H1 (cell line): ENCODE measurements at places on chromosomes 7 and 10. TPM values are rescaled to one million over a fixed set of nuclear protein-coding genes. Genes with fewer than 3 reads are reported as not detected.

GRCh38 chr10:109517748-109518147, 405.6 kb downstream of the XPNPEP1 start:
- no peak for DNase-seq

DNA sequence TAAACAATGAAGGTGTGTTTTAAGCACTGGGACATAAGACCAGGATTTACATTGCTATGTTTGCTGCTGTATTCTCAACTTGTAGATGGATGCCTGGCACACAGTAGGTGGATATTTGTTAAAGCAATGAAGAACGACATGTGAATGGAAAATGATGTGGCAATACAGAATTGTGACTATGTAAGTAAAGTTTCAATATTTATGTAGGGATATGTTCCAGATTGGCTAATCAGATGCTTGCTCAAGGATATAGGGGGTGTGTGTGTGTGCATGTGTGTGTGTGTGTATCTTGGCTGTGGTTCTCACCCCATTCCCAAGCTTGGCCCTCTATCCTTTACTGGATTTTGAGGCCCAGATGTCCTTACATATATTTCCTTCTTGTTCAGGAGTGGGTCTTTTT, 42.7 kb upstream of the LAMB1 start:
- DNase-seq, result no peak

DNA sequence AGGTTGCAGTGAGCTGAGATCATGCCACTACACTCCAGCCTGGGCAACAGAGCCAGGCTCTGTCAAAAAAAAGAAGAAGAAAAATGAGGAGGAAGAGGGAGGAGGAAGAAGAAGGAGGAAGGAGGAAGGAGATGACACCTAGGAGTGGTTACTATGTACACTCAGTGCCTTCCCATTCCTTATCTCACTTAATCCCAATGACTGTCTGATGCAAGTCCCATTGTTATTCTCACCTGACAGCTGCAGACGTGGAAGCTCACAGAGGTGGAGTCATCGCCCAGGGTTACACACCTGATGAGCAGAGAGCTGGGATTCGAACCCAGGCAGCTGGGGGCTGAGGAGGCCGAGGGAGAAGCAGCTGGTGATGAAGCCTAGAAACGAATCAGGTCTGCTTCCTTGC, 258.8 kb downstream of the SNX10 start:
- DNase-seq, result no peak

- DNase-seq, result no peak
Measured at GRCh38 chr7:107180378-107180777, 11.6 kb downstream of the HBP1 start.

GRCh38 chr7:132091706-132092105, 484.6 kb downstream of the PLXNA4 start:
- no peak for DNase-seq

DNA sequence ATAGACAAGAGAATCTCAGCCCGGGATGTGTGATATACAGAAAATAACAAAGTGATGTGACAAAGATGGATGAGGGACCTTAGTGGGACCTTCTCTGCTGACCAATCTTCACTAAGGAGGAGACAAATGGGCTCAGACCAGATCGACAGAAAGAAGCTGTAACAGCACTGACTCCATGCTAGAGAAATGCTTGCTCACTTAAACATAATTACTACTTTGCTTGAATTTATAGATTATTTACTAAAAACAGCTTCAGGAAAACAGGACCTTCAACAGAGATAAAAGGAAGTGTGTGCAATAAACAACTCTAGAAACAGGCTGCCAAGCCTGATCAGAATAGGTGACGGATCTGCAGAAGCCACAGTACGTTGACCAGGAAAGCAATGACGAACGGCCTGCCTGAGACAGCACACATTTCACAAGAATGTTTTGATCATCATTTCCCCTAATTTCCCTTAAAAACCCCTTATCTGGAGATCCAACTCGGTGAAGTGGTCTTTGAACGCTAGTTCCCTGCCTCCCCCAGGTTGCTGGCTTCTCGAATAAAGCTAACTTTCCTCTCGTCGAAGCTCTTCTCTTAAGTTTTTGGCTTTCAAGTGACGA, 98.4 kb upstream of the STEAP1B start:
- no peak for DNase-seq

CACNB2 gene
- polyA plus RNA-seq, result 1.9 and 2.4 TPM in 2 replicates

UTF1 gene
- polyA plus RNA-seq, result 0.47 and 0.97 TPM in 2 replicates

DNA sequence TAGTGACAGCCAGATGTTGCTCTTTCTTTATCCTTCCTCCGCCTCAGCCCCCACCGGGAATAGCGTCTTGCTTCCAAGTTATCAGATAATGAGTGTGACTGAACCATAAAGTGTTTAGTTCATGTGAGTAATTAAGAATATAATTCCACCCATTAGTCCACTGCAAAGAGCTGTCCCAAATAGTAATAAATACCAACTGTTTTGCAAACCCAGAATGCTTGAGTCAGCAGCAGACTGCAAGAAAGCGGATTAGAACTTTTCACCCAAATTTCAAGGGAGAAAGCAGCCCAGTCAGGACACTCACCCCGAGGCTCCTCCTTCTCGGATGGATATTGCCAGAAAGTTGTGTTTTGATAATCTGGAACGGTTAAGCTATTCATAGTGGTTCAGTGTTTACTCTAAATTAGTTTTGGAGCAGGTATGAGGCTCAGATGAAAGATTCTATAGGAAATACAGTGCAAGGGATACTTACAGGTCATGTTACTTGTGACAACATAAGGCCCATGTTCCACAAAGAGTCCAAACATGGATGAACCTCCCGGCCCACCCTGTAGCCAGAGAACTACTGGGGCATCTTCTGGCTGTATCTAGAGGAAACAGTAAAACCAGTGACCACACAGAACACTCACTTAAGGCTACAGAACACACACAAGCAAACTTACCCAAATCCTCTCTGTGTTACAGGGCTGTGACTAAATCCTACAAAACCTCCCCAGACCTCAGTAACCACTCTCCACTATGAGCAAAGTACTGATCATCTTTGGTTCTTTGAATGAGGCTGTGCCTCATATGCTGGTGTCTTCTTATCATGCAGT, 50.5 kb downstream of the CPVL start:
- DNase-seq, result no peak

DNA sequence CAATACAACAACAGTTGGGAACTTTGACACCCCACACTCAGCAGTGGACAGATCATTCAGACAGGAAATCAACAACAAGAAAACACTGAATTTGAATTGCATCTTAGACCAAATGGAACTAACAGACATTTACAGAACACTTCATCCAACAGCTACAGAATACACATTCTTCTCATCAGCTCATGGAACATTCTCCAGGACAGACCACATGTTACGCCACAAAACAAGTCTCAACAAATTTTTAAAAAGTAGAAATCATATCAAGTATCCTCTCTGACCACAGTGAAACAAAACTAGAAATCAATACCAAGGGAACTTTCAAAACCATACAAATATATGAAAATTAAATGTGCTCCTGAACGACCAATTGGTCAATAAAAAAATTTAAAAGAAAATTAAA, 212.3 kb downstream of the DNAJC1 start:
- no peak for DNase-seq

GRCh38 chr7:20217193-20217948, at the start of gene MACC1:
TSS of gene MACC1 (minus strand) at chr7:20217384. CDS start at chr7:20161862, 55,522 bp downstream.
- DNase-seq, result peak; percentile 64

FAM25G gene
- polyA plus RNA-seq, result not detected in 2 replicates

DNA sequence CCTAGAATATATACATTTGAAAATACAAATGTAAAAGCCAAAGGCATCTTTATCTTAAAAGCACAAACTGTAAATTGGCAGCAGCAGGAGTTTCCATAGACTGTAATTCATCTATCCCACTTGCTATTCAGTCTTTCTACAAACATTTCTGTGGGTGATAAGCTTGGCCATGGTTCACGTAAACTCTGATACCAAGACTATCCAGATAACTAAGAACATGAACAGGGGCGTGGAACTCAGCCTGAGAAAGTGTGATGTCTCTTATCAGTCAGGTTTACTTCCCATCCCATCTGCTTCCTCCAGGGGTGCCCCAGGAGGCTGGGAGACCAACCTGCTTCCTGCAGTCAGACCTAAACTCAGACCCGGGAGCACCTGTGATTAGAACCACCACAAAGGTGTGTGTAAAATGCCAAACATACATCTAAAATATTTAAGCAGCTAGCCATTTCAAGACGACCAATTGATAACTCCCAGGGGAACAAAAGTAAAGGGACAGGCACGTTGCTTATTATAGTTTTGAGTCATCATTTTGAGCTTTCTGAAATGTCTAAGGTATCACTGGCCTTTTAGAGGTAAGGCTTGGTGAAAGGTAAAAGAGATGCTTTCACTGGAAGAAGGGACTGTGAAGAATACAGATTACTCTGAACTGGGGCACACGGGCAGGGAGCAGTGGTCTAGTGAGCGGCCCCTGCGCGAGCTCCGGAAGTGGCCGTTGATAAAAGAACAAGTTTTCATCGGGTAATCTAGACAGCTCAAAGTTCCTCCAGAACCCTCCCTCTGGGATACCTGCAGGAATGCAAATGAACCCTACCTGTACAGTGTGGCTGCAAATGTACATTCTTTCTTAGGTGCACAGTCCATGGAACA, 51.5 kb downstream of the RSU1 start:
- no peak for DNase-seq

DHTKD1 gene
- 74.6 and 74.9 TPM in 2 replicates for polyA plus RNA-seq

MYL10 gene
- polyA plus RNA-seq, result 0.18 and 0.20 TPM in 2 replicates

COMMD3 gene
- polyA plus RNA-seq, result 0.94 and 2.7 TPM in 2 replicates

DNA sequence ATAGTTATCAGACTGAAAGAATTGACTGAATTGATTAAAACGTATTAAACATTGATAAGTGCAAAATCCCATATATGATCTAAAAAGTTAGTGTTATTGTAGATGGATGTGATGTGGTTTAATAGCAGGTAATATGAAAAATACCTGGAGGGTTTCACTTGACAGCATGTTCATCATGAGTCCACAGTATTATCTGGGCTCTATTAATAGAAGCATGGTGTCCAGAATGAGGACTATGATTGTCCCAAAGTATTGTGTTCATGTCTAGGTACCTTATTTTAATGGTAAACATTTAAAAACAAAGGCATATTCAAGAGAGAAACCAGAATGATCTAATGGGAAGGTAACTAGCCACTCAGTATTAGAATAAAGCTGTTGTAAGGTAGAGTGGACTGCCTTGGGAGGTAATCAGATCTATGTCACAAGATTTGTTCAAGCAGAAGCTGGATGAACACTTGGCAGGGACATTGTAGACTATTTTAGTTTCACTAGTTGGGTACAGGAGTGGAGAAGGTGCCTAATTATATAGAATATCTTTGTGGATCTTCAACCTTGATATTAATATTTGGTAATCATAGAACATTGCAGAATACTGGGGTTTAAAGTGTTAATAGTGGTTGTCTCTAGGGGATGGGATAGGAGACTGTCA, 43.5 kb downstream of the MCU start:
- no peak for DNase-seq

AIFM2 gene
- 3.5 and 4.0 TPM in 2 replicates for polyA plus RNA-seq

- DNase-seq, result no peak
Measured at GRCh38 chr7:11208883-11209465, 235.3 kb downstream of the PHF14 start.

GRCh38 chr10:1255118-1255517, 198.9 kb downstream of the WDR37 start:
- no peak for DNase-seq

C10orf53 gene
- not detected in 2 replicates for polyA plus RNA-seq

DNA sequence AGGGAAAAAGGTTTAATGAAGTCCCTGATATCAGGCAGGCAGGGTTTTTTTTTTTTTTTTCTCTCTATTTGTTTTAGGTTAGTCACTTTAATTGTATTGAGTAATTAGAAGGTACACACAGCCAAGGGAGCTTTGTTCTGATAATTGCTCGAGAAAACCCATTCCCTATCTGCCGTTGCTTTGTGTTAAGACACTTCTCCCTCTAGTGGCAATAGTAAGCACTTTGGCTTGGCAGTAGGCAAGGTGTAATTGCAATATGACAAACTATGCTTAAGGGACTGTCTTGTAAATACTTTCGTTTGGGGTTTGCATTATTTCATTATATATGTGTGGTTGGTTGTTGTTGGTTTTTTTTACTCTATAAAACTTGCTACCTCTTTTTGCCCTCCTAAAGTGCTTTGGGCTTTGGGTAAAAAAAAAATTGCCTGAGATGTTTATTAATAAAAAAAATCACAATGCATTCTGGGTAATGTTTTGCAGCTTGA, 113.4 kb downstream of the BTRC start:
- DNase-seq, result no peak

DNA sequence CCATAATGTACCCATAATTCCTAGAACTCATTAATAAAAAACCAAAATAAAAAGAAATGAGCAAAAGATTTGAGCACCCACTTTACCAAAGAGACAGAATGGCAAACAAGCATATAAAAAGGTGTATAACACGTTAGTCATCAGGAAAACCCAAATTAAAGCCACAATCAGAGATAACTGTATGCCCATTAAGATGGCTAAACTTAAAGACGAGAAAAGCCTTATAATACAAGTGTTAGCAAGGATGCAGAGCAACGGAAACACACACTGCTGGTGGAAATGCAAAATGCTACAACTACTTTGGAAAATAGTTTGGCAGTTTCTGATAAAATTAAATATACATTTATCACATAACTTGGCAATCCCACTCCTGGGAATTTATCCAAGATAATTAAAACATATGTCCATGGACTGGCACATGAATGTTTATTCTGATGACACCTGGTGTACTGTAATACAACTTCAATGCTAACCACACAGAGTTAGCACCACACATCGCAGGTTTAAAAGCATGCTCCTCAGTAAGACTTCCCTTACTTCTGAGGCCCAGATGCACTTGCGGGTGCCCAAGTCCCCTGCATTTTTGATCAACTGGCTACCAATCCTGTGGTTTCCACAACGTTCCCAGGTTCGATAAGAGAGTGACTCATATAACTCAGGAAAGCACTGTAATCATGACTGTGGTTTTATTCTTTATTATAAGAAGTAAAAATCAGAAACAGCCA, 158.6 kb downstream of the SNX13 start:
- no peak for DNase-seq

GRCh38 chr7:76377186-76377918, 18.6 kb upstream of the YWHAG start:
- DNase-seq, result no peak

CTNNA3 gene
- 1.3 TPM in 2 replicates for polyA plus RNA-seq

DNA sequence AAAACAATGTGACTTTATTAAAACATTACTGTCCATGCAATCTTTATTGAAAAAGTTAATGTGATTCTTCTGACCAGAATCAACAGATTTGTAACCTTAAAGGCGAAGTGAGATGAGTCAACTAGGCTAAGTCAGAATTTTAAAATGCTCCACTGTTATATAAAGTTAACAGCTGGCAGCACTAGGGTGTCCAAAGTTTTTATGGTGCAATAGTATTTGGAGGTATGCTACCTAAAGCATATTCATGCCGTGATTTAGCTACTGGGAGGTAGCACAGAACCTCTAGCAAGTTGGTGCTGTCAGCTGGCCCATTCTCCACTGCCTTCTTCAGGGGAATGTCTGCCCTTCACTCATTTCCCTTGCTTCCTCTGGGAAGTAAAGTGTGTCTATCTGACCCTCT, 126.7 kb downstream of the RAPGEF5 start:
- no peak for DNase-seq

ZNF518A gene
- polyA plus RNA-seq, result 4.0 and 6.6 TPM in 2 replicates

GRCh38 chr10:22444219-22444788, 99.0 kb downstream of the SPAG6 start:
- DNase-seq, result no peak
